ENCODE measurements at places on chromosomes 16 and 17.

DNA sequence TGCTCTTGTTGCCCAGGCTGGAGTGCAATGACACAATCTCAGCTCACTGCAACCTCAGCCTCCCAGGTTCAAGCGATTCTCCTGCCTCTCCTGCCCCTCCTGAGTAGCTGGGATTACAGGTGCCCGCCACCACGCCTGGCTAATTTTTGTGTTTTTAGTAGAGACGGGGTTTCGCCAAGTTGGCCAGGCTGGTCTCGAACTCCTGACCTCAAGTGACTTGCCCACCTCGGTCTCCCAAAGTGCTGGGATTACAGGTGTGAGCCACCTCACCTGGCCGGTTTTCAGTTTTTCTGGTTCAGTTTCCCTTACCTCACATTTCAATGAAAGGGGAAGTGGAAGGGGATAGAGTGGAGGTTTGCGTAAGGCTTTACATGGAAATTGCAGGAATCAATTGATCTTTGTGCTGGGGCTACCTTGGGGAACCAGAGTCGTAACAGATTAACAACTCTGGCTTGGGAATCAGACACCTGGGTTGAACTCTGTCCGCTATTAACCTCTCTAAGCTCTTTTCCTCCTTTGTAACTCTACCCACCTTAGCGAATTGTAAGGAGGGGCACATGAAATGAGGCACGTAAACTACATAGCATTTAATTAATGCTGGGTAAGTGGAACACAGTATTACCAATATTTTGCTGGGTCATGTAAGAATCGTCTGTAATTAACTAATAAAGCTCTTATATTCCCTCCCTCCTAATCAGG, 3.2 kb downstream of the MPV17L start:
- no peak for DNase-seq

GRCh38 chr16:54360681-54361080, 74.1 kb upstream of the IRX3 start:
- DNase-seq: no peak

GRCh38 chr16:69720822-69721430, 5.4 kb downstream of the NQO1 start:
- no peak for DNase-seq

DNA sequence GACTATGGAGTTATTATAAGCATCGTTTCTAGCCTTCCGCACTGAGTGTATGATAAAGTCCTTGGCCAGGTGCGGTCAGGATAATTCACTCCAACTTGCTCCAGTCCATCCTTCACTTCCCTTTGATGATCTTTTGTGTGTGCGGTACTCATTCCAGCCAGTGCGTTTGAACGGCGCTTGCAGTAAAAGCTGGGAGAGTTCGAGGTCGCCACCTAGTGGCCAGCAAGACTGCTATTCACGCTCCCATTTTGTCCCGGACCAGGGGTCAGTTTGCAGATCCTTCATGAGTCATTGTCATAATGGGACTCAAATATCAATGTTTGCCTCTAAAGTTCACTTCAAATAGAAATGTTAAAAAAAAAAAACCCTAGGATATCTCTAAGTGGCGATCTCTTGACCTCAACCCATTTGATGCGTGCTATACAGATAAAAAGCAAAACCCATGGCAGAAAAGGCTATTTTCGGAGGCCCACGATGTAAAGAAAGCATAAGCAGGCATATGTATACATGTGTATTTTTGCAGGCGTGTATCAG, 417.1 kb downstream of the TMEM114 start:
- no peak for DNase-seq

GRCh38 chr16:78353640-78354275, 254.3 kb downstream of the WWOX start:
- DNase-seq: no peak

GRCh38 chr17:652314-652713, 62.3 kb downstream of the VPS53 start:
- no peak for DNase-seq

GRCh38 chr17:17403899-17404576, 72.8 kb upstream of the MED9 start:
- peak; percentile 20 for DNase-seq

DNA sequence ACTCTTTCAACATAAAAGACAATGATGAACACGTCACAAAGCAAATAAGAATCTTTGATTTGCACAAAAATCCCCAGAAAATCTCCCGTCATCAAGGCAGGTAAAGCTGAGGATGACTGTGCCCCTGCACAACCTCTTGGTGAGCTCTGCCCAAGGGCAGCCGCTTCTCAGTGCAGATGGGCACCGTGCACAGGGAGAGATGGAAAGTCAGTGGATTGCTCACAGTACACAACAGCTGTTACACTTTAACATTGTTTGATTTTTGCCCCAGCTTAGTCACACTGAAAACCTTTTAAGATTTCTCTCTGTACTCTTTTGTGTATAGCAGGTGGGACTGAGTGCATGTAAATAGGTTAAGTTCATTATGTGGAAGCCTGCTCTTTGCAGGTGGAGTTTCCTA, 104.2 kb downstream of the CDK5R1 start:
- DNase-seq: no peak

- no peak for DNase-seq
Observed at GRCh38 chr17:48584223-48584741, 5.8 kb downstream of the HOXB3 start.

DNA sequence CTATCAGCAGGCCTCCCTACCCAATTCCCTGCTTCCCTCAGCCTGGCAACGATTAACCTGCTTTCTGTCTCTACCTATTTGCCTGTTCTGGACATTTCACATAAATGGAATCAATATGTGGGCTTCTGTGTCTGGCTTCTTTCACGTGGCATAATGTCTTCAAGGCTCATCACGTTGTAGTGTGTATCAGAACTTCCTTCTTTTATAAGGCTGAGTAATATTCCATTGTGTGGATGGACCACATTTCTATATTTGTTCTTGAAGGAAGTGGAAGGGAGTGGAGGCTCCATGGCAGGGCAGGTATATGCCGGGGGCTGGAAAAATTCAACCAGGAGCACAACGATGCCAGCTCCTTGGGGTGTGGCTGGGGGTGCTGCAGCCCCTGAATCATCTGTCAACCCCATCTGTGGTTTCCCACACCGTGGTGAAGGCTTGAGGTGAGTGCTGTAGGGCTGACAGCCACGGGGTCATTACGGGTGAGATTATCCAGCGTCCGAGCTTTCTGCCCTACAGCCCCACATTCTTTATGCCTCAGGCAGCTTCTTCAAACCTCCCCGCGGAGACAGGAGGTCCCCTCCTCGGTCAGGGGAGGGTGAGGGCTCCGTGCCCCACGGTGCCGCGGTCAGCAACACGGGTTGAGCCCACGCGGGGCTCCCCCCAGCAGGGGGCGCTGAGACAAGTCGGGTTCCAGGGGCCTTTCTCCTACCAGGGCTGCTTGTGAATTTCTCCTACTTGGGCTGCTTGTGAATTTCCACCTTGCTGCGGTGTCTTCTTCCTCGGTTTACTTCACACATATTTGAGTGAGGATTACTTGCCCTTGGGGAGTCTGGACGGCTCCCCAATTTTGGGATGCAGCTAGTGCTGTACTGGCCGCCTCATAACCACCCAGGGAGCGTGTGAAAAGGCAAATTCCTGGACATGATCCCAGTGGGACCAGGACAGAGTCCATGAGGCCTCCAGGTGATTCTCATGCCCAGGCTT, 18.3 kb upstream of the WFIKKN2 start:
- DNase-seq: peak; percentile 53

GRCh38 chr16:73605309-73605708, 557.4 kb upstream of the ZFHX3 start:
- DNase-seq: no peak

DNA sequence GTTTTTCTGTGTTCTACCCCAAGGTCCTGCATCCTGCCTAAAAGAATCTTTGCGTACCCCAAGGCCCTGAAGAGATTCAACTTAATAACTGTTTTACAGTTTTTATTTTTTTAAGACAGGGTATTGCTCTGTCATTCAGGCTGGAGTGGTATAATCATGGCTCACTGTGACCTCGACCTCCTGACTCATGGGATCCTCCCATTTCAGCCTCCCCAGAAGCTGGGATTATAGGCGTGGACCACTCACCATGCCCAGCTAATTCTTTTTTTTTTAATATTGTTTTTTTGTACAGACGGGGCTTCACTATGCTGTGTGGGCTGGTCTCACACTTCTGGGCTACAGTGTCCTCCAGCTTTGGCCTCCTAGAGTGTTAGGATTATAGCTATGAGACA, 9.3 kb upstream of the FAAP100 start:
- DNase-seq: no peak

- no peak for DNase-seq
Observed at GRCh38 chr17:6085812-6086211, 15.6 kb downstream of the WSCD1 start.

- DNase-seq: no peak
Observed at GRCh38 chr17:65170839-65171238, 33.7 kb downstream of the RGS9 start.

- DNase-seq: no peak
Observed at GRCh38 chr17:42682722-42683403, 532 bp downstream of the CNTNAP1 start.

DNA sequence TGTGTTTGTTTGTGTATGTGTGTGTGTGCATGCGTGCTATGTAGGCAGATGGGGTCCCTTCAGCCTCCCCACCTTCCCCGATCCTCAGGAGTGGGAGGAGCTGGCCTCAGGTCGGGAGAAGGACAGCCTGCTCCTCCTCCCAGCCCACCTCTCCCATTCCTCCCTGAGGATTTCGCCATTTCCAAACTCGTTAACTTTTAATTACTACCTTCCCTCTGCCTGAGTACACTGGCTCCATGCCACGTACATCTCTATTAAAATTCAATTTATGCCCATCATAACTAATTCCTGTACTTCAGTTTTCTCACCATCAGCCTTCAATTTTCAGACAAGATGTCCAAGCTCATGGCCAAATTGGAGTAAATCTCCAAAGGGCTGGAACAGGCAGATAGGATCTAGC, 148.6 kb downstream of the SDK2 start:
- DNase-seq: no peak

DNA sequence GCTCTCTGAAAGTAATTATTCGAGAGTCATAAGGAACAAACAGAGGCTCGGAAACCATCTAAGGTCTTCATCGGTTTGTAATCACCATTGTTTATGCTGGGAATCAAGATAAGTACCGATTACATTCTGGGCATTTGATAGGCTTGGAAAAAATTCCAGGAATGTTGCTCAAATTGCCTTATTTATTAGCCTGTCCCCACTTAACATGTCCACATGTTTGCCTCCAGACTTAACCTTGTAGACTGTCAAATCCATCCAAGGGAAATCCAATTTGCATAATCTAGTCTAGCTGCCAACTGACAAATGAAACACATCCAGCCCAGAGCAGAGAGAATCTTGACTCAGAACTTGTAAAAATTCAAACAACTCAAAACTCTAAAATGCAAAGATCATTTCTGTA, 51.3 kb upstream of the TMC5 start:
- DNase-seq: no peak

- no peak for DNase-seq
Observed at GRCh38 chr17:58378733-58379510, 26.9 kb upstream of the SUPT4H1 start.

DNA sequence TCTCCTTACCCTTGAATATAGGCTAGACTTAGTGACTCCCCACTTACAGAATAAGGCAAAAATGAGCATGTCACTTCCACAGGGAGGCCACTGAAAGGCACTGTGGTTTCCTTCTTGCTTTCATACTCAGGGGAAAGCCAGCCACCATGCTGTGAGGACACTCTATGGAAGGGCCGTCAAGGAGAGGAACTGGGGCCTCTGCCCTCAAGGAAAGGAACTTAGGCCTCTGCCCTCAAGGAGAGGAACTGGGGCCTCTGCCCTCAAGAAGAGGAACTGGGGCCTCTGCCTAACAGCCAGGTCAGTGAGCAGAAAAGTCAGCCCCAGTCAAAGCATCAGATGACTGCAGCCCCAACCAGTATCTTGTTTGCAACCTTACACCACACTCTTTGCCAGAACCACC, 30.1 kb downstream of the VPS35 start:
- DNase-seq: no peak

DNA sequence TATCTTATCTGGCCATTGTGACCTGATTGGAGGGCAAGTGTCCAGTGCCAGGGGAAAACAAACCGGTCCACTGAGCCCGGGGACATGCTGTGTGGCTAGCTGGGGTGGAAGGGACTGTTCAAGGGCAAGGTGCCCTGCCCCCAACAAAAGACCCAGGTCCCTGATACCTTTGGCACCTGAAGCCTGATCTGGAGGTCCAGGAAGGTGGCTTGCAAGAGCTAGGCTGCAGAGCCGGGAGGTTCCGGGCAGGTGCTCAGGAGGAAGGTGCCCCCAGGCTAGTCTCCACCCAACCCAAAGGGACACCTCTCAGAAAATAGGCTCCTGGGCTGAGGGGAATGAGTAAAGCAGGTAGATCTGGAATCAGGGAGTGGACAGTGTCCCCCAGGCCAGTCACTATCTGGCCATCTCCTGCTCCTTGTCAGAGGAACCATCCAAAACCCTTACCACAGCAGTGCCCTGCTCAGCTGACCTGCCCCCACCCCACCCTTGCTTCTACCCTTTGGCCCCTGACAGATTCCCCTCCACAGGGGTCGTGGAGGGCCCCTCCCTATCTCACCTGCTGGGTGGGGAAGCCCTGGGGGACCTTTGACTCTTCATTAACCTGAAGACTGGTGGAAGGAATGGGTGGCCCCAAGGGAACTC, 6.2 kb downstream of the NAT9 start:
- DNase-seq: no peak

- no peak for DNase-seq
Observed at GRCh38 chr16:72689851-72690250, 358.1 kb downstream of the ZFHX3 start.

DNA sequence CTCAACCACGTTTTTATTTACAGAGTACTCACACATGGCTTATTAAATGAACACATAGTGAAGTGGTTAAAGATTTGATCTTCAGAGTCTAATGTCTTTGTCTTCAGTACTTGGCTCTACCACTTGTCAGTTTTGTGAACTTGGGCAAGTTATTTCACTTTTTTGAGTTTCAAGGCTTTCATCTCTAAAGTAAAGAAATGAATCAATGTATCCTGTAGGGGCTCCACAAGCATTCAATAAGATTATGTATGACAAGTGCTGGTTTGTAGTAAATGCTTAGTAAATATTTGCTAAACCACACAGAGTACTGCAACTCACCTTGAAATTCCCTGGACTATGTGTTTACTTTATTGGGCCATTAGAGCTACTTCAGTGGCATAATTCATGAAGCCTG, 446.0 kb upstream of the GOT2 start:
- DNase-seq: no peak
